ENCODE measurements at places on chromosomes 3 and 15. TPM values are rescaled to one million over a fixed set of nuclear protein-coding genes. Genes with fewer than 3 reads are reported as not detected.

LRRC28 gene
- total RNA-seq = 28.7 TPM

LIPC gene
- 0.50 TPM for total RNA-seq

DNA sequence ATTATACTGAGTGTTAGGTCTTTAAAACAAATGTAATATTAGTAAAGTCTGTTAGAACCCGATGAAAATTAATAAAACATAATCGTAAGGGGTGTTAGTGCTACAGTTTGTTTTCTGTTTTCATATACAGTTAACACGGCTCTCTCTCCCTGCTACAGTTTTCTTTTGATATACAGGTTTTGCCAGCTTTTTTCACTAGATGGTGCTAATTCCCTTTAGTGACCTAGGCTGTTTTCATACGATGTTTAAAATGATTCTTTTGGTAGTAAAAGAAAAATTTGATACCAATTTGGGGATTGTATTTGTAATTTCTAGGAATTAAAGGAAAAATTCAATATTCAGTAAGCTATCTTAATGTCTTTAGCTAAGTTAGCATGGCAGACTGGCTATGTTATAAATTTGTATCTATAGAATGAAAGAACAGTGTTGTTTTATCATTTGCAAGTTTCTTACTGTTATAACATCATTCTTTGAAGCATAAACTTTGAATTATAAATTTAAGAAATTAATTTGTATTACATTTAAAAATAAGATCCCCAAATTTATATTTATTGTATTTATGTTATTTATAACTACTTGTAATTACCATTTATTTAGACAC is 11.5 kb downstream of the APH1B start:
- H3K27me3 ChIP-seq = no peaks in the 10 kb centered on the region
- H3K27ac ChIP-seq = no peak overlapping the region
- no peak overlapping the region for H3K4me3 ChIP-seq

DNA sequence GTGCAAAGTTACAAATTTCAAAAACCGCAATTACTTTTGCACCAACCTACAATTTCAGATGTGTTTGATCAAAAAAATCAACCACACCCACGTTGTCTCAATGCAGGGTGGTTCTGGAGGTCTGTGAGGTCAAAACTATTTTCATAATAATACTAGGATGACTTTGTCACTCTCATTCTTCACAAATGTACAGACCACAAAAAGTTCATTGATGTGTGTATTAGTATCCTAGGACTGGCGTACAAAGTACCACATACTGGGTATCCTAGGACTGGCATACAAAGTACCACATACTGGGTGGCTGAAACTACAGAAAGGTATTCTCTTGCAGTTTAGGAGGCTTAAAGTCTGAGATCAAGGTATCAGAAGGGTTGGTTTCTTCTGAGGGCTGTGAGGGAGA is 13.0 kb downstream of the SUCLG2 start:
- peaks cover 13% of the 10 kb centered on the region for H3K36me3 ChIP-seq
- no peaks in the 10 kb centered on the region for H3K4me1 ChIP-seq
- H3K27me3 ChIP-seq = no peaks in the 10 kb centered on the region
- no peak overlapping the region for H3K27ac ChIP-seq
- H3K4me3 ChIP-seq = no peak overlapping the region
- ATAC-seq = no peak

DNA sequence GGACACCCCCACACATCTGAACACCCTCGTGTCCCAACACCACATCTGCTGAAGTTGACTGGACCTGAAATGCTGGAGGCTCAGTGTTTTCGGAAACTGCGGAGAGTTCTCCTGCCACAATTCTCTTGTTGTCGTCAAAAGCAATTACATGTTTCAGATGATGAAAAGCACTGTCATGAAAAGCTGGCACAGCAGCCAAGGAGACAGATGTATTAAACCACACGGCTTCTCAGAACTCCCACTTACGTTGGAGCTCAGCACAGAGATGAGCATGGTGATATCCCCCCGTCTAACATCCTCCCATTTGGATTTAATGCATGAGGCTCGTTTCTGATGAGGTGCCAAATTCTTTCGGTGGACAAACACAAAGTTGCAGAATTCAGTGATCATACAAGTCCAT is 180.1 kb downstream of the RORA start:
- no peak overlapping the region for H3K27ac ChIP-seq
- no peaks in the 10 kb centered on the region for H3K36me3 ChIP-seq
- H3K4me3 ChIP-seq = no peak overlapping the region
- no peaks in the 10 kb centered on the region for H3K27me3 ChIP-seq
- ATAC-seq = no peak

- no peak overlapping the region for H3K4me3 ChIP-seq
- ATAC-seq = no peak
- no peaks in the 10 kb centered on the region for H3K27me3 ChIP-seq
Measured at GRCh38 chr3:153757839-153758238, 363.4 kb upstream of the ARHGEF26 start.

DNA sequence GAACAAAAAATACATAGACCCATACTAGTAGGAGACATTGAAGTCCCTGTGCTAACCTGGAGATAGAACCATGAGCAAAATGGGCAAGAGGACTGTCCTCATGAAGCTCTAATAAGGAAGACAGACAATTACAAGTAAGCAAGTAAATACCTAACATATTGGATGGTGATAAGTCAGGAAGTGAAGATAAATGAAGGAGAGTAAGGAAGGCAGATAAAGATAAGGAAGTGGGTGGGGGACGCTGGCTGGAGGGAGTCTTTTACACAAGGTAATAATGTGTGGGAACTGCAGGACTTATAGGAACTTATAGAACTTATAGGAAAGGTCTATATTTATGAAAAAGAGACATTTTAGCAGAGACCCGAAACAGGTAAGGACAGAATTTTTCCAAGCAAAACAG is 148.9 kb upstream of the ABI3BP start:
- no peak overlapping the region for H3K27ac ChIP-seq
- H3K36me3 ChIP-seq = no peaks in the 10 kb centered on the region
- no peak overlapping the region for H3K4me3 ChIP-seq
- H3K4me1 ChIP-seq = peaks cover 3% of the 10 kb centered on the region
- no peak for ATAC-seq
- no peaks in the 10 kb centered on the region for H3K27me3 ChIP-seq

DNA sequence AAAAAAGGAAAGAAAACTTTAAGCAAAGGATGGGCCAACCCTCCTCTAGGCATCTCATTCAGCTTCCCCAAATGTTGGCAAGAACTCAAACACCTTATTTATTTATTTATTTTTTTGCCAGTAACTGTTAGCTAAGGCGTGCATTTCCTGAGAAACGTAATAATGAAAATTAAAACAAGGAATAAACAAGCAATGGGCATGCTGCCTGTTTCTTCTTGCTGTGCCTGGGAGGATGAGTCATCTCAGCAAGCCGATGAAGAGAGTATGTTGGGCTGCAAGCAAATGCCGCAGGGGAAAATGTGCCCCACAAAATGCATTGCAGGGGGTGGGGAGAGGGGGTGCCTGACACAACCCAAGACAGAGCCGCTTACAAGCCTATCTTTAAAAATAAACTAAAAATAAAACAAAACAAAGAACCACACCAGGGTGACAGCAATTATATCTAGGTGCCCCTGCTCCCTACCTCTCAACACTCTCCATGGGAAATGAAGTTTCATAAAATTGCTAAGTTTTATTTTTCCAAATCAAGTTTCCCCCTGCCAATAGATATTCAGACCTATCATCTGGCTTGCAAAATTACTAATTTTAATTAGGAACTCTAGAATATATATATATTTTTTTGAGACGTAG is 40.3 kb downstream of the EIF4E3 start:
- ATAC-seq = peak; percentile 43
- H3K4me1 ChIP-seq = peaks cover 10% of the 10 kb centered on the region
- H3K4me3 ChIP-seq = no peak overlapping the region

DNA sequence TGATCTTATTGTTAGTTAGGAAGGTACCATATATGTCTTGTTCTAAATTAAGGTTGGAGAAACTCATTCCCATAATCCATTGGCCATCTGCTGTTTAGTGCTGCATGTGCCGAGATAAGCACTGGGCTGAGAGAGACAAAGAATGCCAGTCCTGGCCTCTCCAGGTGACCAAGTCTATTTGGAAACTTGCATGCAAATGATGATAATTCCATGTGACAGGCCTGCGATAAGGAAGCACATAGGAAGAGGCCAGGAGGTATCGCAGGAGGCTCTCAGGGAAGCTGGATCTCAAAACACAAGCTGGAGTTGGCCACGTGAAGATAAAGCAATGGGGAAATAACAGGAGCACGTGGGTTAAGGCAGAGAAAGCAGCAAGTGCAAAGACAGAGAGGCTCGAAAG is 39.7 kb downstream of the MYO5C start:
- H3K27ac ChIP-seq = no peak overlapping the region
- peaks cover 6% of the 10 kb centered on the region for H3K36me3 ChIP-seq
- no peaks in the 10 kb centered on the region for H3K4me1 ChIP-seq

GRCh38 chr15:38085931-38086568 is 151.6 kb downstream of the TMCO5A start:
- peaks cover 3% of the 10 kb centered on the region for H3K4me1 ChIP-seq
- no peak for ATAC-seq
- H3K4me3 ChIP-seq = no peak overlapping the region
- H3K36me3 ChIP-seq = no peaks in the 10 kb centered on the region

DNA sequence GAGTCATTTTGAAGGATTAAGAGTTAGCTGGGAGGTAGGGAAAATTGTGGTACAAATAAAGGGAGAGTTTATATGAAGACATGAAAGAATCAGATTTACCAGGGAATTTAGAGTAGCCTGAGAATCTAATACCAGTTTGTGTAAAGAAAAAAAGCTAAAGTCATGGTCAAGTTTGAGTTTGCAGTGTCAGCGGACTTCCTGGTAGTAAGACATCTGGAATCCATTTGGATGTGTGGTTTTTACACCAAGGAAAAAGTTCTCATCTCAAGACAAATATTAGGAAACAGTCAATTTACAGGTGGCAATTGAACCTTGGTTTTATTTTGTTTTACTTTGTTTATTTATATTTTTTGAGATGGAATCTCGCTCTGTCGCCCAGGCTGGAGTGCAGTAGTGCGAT is 1.5 kb upstream of the P2RY12 start:
- no peaks in the 10 kb centered on the region for H3K36me3 ChIP-seq
- H3K27ac ChIP-seq = no peak overlapping the region
- H3K27me3 ChIP-seq = no peaks in the 10 kb centered on the region
- ATAC-seq = no peak
